ENCODE measurements at places on chromosomes 1 and 21.

GRCh38 chr1:116448785-116449385, 75.8 kb downstream of the ATP1A1 start:
- DNase-seq: no peak

GRCh38 chr1:231803353-231803752, 176.8 kb downstream of the DISC1 start:
- no peak for DNase-seq

- no peak for DNase-seq
Observed at GRCh38 chr1:225253173-225253572, 174.7 kb downstream of the LBR start.

- DNase-seq: no peak
Observed at GRCh38 chr21:42219606-42220137, 732 bp downstream of the ABCG1 start.

DNA sequence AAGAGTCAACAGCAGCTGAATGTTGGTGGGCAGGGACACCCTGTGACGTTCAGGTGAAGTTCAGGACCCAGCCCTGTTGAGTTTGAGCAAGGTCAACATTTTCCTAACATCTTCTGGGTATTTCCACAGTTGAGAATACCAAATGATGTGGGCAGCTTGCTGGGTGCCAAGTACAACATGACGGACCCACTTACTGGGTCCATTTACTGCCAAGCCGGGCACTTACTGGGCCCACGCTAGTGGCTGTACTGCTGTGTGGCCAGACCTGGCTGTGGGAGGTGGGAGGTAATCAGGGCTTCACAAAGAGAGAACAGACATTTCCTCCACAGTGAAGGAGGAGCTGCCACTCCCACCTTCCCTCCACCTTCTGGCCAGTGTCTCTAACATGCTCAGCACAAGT, 99.2 kb downstream of the PSMG1 start:
- DNase-seq: no peak

All from T47D (cell line).